Bronchial epithelial cell (primary cell): ENCODE measurements at places on chromosomes 11 and 22. TPM values are rescaled to one million over a fixed set of nuclear protein-coding genes. Genes with fewer than 3 reads are reported as not detected.

CARD16 gene
- total RNA-seq: 0.53 and 2.4 TPM in 2 replicates

RBMXL2 gene
- not detected in 2 replicates for total RNA-seq

EIF3F gene
- total RNA-seq: 183 and 222 TPM in 2 replicates

GLYAT gene
- not detected in 2 replicates for total RNA-seq

FIBIN gene
- 14.2 and 33.4 TPM in 2 replicates for total RNA-seq

OTOG gene
- not detected in 2 replicates for total RNA-seq

TANGO2 gene
- total RNA-seq: 41.6 and 44.2 TPM in 2 replicates

CASP1 gene
- 10.8 and 69.3 TPM in 2 replicates for total RNA-seq

OR52N4 gene
- total RNA-seq: not detected in 2 replicates

DDX17 gene
- total RNA-seq: 498 and 521 TPM in 2 replicates

C1QTNF6 gene
- 2.9 and 4.1 TPM in 2 replicates for total RNA-seq

TRIM22 gene
- total RNA-seq: 11.1 and 28.3 TPM in 2 replicates

SLC6A5 gene
- total RNA-seq: not detected in 2 replicates

ELMOD1 gene
- total RNA-seq: under 0.01 TPM in 1 of 2 replicates, not detected in the other

POU2AF2 gene
- total RNA-seq: not detected in 2 replicates

MMP8 gene
- total RNA-seq: not detected in 2 replicates
